ENCODE measurements at places on chromosomes 1 and 21.

DNA sequence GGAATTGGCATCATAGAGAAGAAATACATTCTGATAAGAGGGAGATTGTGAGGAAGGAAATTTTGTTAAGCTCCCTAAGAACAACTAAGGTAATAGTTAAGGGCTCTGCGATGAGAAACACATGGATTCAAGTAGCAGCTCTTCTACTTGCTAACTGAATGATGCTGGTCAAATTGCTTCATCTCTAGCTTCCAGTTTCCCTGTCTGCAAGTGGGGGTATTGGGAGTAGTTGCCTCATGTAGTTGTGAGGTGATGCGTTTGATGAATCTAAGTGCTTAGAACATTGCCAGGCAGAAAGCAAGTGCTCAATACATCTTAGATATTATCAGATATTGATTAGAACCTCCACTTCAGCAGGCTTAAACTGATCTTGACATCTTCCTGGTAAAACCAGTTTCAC lies 84.8 kb downstream of the CD58 start:
- DNase-seq, result no peak

DNA sequence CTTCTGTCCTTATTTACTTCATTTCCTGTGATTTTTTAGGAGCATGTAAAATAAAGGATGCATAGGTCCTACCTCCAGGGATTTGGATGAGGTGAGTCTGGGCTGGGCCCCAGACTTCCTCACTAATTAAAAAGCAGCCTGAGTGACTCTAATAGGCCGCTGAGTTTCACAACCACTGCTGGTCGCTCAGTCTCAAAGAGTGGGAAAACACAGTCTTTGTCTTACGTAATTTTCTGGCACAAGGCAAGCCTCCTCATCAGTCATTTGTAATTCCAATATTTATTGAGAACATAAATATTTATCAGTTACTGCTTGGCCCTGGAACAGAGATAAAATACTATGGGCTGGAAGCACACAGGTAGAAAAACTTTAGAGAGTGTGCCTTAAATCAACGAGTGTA lies 195.4 kb upstream of the RUNX1 start:
- DNase-seq, result no peak

DNA sequence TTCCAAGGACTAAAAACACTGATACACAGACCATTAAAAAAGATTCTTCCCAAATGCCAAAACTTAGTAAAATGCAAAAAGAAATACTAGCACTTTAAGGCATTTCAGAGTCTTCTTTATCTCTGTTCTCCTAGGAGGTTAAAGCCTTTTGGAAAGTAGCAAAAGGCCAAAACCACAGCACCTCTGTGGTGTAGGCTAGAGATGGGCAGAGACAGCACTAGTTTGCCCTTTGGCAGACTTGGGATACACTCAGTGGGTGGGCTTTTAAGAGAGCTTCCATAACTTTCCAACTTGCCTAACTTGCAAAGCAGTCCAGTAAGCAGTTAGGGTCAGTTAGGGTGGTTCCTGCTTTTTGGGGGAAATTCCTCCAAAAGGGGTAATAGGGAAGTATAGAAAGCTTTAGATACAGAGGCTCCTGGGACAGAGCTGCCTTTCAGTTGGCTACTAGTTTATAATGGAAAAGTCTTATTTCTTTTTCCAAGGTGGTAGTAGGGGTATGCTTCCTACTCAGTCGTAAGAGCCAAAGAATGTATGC lies 17.9 kb upstream of the PTCH2 start:
- DNase-seq, result no peak

DNA sequence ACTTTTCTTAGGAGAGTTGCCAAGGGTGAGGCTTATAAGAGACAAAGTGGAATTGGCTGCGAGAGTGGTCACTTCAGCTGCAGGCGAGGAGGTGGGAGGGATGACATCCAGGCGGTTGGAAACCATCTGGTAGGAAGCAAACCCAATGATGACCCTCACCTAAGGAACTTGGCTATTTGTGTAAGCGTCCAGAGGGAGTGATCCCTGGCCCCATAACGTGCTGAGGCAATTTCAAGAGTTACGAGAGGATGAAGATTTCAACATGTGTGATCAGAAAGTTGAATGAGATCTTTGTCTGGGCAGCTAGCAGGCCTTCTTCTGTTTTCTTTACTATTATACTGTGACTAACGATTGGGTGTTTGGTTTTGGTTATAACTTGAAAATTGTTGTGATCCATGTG lies 102.7 kb upstream of the VANGL1 start:
- DNase-seq, result no peak

GRCh38 chr1:208198236-208198635 lies 45.9 kb downstream of the PLXNA2 start:
- no peak for DNase-seq

DNA sequence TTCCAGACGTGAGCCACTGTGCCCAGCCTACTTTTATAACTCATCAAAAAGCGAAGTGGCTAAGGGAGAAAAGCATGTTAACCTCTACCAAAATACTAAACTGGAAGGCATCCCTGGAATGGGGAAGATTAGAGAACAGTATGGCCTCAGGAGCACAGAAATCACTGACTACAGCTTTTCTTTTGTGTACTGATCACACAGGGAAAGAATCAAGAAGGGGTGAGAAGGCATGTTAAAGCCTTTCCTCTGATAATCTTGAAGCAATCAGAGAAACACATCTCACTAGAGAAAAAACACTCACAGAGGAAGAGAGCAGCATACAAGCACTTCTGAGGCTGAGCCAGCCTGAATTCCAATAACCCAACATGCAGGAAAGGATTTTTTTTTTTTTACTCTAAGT lies 10.7 kb downstream of the PCAT6 start:
- no peak for DNase-seq

DNA sequence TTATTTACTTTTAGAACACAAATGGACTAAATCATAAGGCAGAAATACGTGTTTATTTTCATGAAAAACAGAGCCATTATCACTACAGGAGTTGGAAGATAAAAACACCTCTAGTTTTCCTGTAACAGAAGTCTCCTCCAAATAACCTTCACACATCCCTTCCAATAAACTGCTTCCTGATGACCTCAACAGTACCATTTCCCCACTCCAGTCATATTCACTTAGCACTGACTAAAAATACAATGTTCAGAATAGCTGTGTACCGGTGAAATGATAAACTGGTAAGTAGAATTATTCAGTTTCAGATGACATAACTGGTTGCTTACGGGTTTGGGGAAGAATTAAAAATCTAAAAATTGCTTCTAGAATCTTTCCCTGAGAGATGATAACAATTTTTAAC lies 137.9 kb downstream of the DENND1B start:
- no peak for DNase-seq

GRCh38 chr1:62092110-62092509 lies 102.5 kb upstream of the L1TD1 start:
- DNase-seq, result no peak

DNA sequence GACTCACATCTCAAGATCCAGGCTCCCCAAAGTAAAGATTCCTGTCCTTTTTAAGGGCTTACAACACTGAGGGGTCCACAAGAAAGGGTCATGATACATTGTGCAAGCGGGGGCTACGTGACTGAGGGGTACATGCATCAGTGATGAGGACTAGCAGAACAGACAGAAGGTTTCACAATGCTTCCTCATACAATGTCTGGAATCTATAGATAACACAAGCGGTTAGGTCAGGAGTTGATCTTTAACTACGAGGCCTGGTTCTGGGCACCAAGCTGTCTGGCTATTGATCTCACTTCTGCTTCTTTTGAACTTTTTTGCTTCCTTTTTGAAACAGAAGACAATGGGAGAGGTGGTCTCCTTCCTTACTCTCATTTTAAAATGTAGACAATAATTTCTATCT lies 718.6 kb downstream of the AMY1C start:
- no peak for DNase-seq

GRCh38 chr1:46529031-46529630 lies 22.3 kb downstream of the KNCN start:
- no peak for DNase-seq

DNA sequence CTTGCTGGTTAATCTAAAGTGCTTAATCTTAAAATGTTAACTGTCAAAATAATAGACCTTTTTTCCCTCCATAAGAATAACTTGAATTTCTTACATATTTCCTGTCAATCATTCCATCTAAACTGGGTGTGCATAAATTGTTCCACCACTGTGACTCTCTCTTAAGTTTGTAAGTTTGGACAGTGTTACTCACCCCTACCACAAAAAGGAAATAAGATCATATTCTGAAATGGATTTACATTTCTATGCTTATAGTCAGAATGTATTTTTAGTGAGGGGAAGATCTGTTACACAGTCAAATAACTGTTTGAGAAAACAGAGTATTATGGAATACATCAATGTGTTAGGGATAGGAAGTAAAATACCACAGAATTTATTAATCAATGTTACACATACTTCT lies 109.6 kb upstream of the DPYD start:
- DNase-seq, result no peak

GRCh38 chr1:172966844-172967540 lies 83.7 kb downstream of the TNFSF18 start:
- DNase-seq, result no peak

DNA sequence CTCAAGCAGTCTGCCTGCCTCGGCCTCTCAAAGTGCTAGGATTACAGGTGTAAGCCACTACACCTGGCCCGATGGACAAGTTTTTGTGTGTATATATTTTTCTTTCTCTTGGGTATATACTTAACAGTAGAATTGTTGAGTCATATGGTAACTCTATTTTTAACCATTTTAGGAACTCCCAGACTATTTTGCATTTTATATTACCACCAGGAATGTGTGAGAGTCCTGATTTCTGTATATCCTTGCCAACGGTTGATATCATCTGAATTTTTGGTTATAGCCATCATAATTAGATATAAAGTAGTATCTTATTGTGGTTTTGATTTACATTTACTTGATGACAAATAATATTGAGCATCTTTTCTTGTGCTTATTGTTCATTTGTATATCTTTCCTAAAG lies 20.7 kb downstream of the FNBP1L start:
- no peak for DNase-seq

DNA sequence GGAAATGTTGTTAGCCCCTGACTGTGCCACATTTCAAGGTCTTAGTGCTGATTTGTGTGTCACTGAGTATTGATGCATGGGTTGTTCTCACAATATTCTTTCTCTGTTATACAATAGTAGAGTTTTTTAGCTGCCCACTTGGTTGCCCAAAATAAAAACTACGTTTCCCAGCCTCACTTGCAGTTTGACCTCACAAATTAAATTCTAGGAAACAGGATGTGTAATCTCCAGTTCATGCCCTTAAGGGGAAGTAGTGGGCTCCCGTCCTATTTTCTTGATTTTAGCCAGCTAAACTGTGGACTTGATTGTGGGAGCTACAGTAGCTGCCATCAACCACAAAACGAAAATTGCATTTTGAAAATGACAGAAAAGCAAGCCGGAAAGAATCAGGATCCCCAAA lies 27.3 kb upstream of the LAMC1 start:
- no peak for DNase-seq

- no peak for DNase-seq
Measured at GRCh38 chr1:99603699-99604560, 42.0 kb upstream of the PALMD start.

GRCh38 chr1:204363335-204364114 lies 3.8 kb upstream of the PLEKHA6 start:
- no peak for DNase-seq

DNA sequence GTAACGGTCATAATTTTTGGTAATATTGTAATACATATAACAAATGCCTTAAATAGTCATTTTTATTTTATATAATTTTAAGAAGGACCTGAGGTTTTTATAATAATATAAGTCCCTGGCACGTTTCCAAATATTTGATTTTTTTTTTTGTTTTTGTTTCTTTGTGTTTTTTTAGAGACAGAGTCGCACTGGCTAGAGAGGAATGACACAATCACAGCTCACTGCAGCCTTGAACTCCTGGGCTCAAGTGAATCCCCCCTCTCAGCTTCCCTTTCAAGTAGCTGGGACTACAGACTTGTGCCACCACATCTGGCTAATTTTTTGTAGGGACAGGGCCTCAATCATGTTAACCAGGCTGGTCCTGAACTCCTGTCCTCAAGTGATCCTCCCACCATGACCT lies 29.7 kb downstream of the ARHGAP29 start:
- DNase-seq, result no peak

GRCh38 chr21:34004013-34004938 lies 69.1 kb upstream of the MRPS6 start:
- DNase-seq, result no peak

- DNase-seq, result peak; percentile 45
Measured at GRCh38 chr1:174040387-174040786, 18.2 kb upstream of the RC3H1 start.

- DNase-seq, result no peak
Measured at GRCh38 chr1:63368131-63368530, 704 bp downstream of the ALG6 start.

DNA sequence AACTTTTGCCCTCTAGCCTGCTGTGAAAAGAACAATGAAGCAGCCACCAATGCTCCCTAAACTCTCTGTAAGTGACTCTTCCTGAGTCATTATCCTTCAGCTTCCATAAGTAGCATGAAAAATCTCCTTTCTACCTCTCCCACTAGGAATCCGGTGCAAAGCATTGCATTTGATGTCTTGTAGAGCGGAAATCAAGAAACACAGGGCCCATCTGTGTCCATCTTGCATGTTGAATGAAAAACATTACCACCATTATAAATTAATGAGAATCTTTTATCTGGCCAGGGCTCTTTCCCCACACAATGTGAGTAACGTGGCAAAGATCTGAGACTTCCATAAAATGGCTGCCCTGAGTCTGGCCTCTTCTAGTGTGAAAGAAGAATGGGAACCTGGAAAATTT lies 324.4 kb downstream of the ADGRL2 start:
- no peak for DNase-seq
